Glutamatergic neuron (in vitro differentiated cells): ENCODE measurements at places on chromosomes 5 and 9.

DNA sequence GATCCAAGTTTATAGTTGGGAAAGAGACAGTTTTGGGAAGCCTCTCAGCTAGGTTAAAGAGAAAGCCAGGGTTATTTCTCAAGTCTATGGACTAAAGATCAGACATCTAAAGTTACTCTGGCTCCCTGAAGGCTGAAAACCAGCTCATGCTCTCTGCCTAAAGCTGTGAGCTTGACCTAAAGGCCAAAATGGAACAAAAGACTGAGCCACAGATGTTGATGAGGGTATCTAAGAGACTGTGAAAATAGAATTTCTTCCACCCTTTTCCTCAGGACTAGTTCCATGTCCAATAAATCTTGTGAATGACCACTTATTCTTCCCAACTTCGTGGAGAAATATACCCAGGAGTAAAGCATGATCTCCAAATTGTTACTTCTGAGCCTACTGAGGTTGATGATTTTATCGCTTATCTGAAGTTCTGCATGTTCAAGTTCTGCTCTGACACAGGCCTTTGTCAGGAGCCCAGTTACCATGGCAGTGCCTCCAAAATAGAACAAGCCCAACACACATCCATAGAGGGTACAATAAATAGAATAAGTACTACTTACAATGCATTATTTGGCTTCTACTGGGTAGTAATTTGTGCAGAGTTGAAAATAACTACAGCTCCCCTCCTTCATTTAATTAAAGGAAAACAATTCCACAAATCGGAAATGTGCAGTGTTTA is 373.6 kb downstream of the NTRK2 start:
- no peak for DNase-seq

DNA sequence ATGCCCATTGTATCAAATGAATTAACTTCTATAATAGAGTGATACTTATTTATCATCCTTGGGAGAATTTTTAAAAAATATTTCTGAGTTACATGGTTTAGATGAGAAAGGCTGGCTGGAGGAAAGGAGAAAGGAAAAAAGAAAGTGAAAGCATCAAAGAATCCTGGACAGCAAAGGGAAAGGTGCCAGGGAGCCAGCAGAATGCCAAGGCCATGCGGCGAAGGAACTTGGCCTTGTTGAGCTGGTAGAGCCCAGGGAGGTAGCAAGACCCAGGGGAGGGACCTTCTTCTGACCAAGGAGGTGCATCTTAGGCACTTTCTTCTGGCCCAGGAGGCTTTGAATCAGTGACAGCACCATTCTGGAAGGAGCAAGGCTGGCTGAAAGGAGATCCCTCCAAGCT is 240.5 kb downstream of the ENC1 start:
- DNase-seq, result no peak

DNA sequence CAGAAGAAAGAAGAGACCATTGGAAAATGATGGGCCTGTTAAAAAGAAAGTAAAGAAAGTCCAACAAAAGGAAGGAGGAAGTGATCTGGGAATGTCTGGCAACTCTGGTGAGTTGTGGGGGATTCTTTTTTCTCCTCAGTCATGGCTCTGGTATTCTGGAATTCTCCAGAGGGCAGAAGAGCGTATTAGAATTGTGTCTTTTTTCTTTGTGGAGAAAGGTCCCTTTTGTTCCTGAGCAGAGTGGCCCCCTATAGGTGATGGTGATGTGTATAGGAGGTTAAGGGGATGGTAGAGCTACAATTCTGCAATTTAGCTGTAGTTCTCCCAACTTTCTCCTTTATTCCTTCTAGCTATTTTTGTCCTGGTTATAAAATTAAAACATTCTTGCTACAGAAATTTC is 1.6 kb upstream of the DHFR start:
- DNase-seq, result no peak

GRCh38 chr9:21591221-21592062 is 109.3 kb upstream of the IFNE start:
- DNase-seq, result no peak

DNA sequence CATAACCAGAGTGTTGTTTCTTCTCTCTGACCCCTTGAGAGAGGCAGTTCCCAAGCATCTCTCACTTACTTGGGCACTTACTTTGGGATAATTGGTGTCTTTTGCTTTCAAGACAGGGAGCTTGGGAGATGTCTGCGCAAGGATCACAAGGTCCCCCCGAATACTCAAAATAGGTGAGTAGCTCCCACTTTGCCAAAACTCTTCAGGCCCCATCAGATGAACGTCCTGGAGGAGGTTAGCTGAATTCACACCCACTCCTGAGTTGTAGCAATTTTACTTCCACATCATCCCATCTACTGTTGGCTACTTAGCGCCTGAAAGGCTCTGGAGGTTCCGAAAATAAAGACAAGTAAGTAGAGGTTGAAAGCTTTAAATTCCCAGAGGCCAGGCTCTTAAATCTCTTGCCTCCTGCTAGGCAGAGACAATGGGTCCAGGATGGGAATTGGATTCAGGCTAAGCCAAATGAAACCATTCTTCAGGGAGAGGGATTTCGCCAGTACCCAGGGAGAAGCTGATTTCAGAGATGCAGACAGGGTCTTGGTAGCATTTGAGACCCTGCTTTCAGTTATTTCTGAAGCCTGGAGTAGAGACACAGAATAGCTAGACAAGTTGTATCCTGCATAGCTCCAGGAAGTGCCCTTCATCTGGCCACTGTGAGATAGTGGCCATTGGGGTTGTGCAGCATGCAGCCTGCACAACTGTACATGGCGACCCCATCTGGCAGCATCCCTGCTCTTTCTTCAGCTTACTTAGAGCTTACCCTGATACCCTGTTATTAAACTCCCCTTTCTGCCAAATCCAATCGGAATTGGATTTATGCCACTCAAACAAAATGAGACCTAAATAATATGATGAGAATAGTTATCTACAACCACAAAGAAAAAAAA is 60.1 kb downstream of the BOD1 start:
- no peak for DNase-seq

GRCh38 chr9:126809068-126809467 is 4.2 kb downstream of the ZBTB43 start:
- DNase-seq, result no peak
